GM23248 (cell line): ENCODE measurements at places on chromosomes 13 and 19.
A peak's percentile ranks its signal among the peaks of the same experiment; 100 is the strongest.

DNA sequence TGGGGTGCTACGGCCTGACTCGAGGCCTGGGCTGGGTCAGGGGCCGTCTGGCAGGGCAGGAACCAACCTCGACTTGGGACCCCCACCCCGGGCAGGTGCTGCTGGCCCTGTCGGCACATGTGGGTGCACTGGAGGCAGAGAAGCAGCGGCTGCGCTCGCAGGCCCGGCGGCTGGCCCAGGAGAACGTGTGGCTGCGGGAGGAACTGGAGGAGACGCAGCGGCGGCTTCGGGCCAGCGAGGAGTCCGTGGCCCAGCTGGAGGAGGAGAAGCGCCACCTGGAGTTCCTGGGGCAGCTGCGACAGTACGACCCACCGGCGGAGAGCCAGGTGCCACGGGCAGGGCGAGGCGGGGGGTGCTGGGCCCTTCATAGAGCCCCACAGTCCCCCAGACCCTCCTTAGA is 5.9 kb downstream of the KLC3 start:
- H3K4me3 ChIP-seq: no peak overlapping the region
- no peaks in the 10 kb centered on the region for H3K4me1 ChIP-seq
- DNase-seq: peak; percentile 58
- no peak overlapping the region for H3K27ac ChIP-seq
- no peaks in the 10 kb centered on the region; the same call in 1 of the 2 replicates for H3K27me3 ChIP-seq

GRCh38 chr13:26656919-26657318 is 99.4 kb downstream of the WASF3 start:
- no peaks in the 10 kb centered on the region for H3K36me3 ChIP-seq
- no peak overlapping the region for H3K4me3 ChIP-seq
- no peaks in the 10 kb centered on the region for H3K4me1 ChIP-seq
- H3K27me3 ChIP-seq: no peaks in the 10 kb centered on the region
- H3K27ac ChIP-seq: no peak overlapping the region

DNA sequence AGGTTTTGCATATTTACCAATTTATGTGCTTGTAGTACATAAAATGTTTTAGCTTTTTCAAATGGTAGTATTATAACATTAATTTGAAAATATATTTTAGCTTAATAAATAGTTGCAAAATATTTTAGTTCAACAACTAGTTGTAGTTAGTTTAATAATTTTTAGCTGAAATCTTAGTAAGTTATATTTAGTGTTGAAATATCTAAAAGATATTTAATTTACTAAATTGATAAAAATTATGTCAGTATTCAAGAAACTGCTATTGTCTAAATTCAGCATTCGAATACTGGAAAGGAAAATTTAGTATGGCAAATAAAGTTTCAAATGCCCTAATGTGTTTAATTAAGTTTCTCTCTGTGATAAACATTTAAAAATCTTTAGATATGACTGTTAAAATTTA is 754.5 kb upstream of the MIR17HG start:
- no peak overlapping the region for H3K4me3 ChIP-seq
- no peak overlapping the region for H3K27ac ChIP-seq
- H3K27me3 ChIP-seq: no peaks in the 10 kb centered on the region
- no peaks in the 10 kb centered on the region for H3K36me3 ChIP-seq

DNA sequence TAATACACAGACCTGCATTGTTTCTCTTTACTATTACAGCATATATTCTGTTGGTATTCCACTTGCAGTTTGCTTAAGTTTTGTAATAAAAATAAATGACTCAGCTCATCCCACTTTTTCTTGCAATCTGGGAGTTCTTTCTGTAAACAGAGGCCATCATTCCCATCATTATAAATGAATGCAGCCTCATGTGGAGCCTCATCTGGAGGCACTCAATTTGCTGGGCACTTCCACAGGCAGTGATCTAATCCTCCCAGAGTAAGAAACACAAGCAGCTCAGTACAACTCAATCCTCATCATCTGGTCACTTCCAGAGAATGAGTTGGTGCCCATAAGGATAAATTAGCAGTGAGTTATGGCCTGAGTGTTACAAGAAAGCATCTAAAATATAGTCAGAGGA is 2801.9 kb downstream of the PCDH9 start:
- no peaks in the 10 kb centered on the region for H3K27me3 ChIP-seq
- DNase-seq: no peak
- no peaks in the 10 kb centered on the region for H3K4me1 ChIP-seq
- no peak overlapping the region for H3K4me3 ChIP-seq

DNA sequence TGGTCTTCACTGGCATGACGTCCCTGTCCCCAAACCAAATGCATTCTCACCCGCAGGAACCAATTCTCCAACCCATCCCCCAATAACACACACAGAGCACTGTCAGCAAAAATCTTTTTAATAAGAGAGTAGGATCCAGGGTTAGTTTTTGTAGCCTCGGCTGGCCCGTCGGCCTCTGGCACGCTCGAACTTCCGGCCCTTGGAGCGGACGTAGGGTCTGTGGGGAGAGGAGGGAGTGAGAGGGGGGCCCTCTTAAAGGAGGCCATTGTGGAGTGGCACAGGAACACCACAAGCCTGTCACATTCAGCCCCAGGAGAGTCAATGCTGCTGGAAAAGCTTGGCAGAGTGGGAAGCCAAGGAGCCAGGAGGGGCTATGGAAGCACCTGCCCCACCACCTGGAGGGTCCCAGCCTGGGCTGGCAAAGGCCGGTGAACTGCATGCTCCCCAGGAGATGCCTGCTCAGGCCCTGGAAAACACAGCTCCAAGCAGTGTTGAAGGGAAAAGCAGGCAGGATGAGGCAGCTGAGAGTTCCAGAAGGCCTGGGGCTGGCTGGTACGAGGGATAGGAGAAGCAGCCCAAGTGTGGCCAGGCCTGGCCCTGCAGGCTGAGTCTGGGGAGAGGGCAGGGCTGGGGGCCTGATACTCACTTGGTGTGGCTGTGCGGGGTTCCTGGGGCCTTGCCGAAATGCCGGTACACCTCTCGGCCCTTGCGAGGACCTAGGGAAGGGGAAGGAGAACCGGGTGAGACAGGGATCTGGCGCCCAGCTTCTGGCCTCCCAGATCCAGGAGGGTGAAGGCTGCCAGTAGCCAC is 560 bp upstream of the FAM83E start:
- DNase-seq: no peak
- no peak overlapping the region for H3K27ac ChIP-seq
- peaks cover 19% of the 10 kb centered on the region for H3K4me1 ChIP-seq

DNA sequence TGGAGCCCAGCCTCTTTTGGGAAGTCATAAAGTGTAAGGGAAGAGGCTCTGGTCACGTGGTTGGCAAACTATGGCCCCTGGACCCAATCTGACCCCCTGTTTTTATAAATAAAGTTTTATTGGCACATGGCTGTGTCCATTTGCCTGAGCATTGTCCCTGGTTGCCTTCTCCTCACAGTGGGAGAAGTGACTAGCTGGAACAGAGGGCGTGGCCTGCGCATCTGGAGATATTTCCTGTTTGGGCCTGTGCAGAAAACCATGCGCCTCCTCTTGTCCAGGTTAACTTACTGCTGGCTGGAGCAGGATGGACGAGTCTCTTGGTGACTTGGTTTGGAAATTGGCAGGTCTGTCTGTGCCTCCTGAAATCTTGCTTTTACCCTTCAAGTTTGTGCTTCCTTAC is 48.3 kb downstream of the KDM4B start:
- peaks cover 11% of the 10 kb centered on the region; the same call in 1 of the 2 replicates for H3K36me3 ChIP-seq
- H3K4me3 ChIP-seq: no peak overlapping the region
- H3K27ac ChIP-seq: no peak overlapping the region
- H3K4me1 ChIP-seq: no peaks in the 10 kb centered on the region
- peak; percentile 23 for DNase-seq

GRCh38 chr19:10744253-10744798 is 26.4 kb downstream of the DNM2 start:
- 0 out of 2 replicates have a peak, but pooled peaks cover 4% of the 10 kb centered on the region for H3K36me3 ChIP-seq
- DNase-seq: no peak
- H3K27me3 ChIP-seq: no peaks in the 10 kb centered on the region
- no peak overlapping the region for H3K27ac ChIP-seq

GRCh38 chr13:49303533-49304252 is 56.0 kb downstream of the CDADC1 start:
- H3K4me1 ChIP-seq: peaks cover 16% of the 10 kb centered on the region
- no peak overlapping the region for H3K27ac ChIP-seq
- no peak overlapping the region for H3K4me3 ChIP-seq
- DNase-seq: peak; percentile 41

DNA sequence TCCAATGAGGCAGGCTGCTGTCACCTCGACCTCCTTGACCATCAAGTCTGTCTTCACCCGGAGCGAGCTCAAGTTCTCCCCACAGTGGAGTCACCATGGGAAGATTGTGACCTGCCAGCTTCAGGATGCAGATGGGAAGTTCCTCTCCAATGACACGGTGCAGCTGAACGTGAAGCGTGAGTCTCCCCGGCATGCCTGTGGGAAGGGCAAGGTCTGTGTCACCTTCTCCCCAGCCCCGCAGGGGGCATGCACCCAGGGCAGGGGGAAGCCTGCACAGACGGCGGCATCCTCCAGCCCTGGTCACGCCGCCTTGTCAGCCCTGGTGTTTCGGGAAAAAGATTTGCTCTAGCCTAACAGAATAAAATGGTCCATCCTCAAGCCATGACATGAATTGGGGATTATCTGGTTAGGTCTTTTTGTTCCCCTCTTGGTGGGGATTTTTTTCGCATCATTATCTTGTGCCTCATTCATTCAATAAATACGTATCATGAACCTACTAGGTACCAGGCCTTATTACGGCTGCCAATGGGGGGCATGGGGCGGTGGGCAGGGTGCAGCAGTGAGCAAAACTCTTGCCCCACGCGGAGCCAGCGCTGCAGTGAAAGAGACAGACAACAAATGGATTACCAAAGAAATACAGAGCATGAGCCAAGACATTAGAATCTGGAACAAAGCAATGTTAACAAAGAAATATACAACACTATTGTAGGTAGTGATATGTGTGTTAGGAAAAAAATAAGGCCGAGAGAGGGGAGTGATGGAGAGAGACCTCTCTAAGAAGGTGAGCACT is 7.4 kb downstream of the CD22 start:
- no peaks in the 10 kb centered on the region for H3K4me1 ChIP-seq
- no peak overlapping the region for H3K4me3 ChIP-seq
- H3K36me3 ChIP-seq: no peaks in the 10 kb centered on the region
- no peak for DNase-seq
- H3K27ac ChIP-seq: no peak overlapping the region
- peaks cover 5% of the 10 kb centered on the region; the same call in 1 of the 2 replicates for H3K27me3 ChIP-seq

GRCh38 chr13:49701491-49701890 is 10.2 kb upstream of the EBPL start:
- DNase-seq: no peak
- H3K4me3 ChIP-seq: no peak overlapping the region
- no peak overlapping the region for H3K27ac ChIP-seq
- no peaks in the 10 kb centered on the region for H3K4me1 ChIP-seq
- no peaks in the 10 kb centered on the region for H3K27me3 ChIP-seq

DNA sequence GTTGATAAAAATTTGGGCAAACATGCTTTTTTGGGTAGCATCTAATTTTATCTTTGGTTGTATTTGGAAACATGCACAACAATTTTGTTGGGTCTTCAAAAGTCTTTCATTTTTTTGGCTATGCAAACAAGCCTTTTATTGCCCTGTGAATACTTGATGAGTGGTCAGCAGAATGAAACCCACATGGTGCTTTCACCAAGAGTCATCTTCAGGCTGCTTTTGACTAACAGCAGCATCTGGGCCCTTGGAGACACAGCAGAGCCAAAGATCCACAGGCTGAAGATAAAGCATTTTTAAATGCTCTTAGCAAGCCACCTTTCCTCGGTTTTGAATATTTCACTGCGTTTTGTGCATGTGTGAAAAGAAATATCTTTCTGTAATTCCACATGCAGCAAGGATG is 154.9 kb downstream of the FGF9 start:
- H3K27ac ChIP-seq: no peak overlapping the region
- no peak overlapping the region for H3K4me3 ChIP-seq
- no peaks in the 10 kb centered on the region for H3K36me3 ChIP-seq
- peak; percentile 35 for DNase-seq

GRCh38 chr19:15532779-15533521 is 24.6 kb downstream of the CYP4F22 start:
- H3K4me1 ChIP-seq: no peaks in the 10 kb centered on the region
- no peaks in the 10 kb centered on the region for H3K27me3 ChIP-seq
- no peak overlapping the region for H3K4me3 ChIP-seq
- DNase-seq: peak; percentile 58
- H3K36me3 ChIP-seq: no peaks in the 10 kb centered on the region

- H3K27ac ChIP-seq: no peak overlapping the region
- DNase-seq: no peak
- no peak overlapping the region for H3K4me3 ChIP-seq
- H3K36me3 ChIP-seq: no peaks in the 10 kb centered on the region
Measured at GRCh38 chr13:22837980-22838647, 342.7 kb upstream of the SGCG start.

GRCh38 chr19:16316506-16316882 is 8.1 kb upstream of the KLF2 start:
- H3K4me3 ChIP-seq: no peak overlapping the region
- DNase-seq: no peak
- no peaks in the 10 kb centered on the region for H3K36me3 ChIP-seq
- H3K27me3 ChIP-seq: no peaks in the 10 kb centered on the region

DNA sequence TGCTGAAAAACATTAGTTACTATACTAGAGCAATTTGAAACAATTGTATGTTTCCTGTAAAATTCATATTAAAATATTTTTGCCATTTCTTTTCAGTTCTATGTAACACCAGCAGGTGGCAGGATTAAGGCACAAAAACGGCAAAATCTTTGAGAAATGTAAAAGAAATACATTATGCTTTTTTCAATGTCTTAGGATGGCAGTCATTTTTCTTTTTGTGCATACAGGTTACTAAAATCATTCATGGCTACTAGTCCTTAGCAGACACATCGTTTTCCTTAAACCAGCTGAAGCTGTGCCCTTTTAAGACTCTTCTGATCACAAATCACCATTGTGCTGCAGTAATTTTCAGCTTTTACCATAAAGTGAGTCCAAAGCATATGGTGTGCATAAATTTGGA is 800.7 kb upstream of the SLITRK5 start:
- H3K36me3 ChIP-seq: no peaks in the 10 kb centered on the region
- no peak overlapping the region for H3K27ac ChIP-seq
- H3K4me1 ChIP-seq: no peaks in the 10 kb centered on the region
- H3K27me3 ChIP-seq: no peaks in the 10 kb centered on the region
- peak; percentile 64 for DNase-seq

DNA sequence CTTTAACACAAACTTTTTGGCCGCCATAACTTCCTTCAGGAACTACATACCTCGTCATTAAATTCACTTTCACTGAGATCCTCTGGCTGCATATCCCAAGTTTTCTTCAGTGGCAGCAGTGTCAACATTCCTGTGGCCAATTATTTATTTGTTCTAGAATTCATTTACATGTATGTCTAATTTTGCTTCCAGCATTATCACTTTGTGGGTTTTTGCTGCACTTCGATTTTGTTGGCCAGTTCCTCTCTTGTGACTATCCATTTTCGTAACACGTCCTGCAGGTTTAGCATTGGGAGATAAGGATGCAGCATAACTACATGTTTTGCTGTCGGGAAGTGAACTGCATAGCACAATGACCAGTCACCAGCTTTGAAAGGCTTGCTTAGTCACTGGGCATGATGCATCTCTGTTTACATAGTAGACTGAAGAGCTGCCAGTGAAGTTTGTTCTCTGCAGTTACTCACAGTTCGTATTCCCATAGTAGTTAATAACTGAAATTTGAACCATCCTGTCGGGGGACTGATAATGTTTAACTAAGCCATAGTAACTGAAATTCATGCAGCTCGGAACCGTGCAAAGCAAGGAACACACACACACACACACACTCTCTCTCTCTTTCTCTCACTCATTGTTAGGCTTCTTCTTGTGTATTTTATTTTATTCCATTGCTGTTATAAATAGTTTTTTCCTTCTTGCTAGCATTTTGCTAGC is 28.3 kb downstream of the ZNF507 start:
- peak overlapping the region; percentile 68 for H3K27ac ChIP-seq
- DNase-seq: peak; percentile 99
- H3K27me3 ChIP-seq: no peaks in the 10 kb centered on the region
- H3K36me3 ChIP-seq: peaks cover 12% of the 10 kb centered on the region; the same call in 1 of the 2 replicates
- peaks cover 20% of the 10 kb centered on the region for H3K4me1 ChIP-seq
